Stimulated activated CD4-positive, alpha-beta T cell treated with anti-CD3 and anti-CD28 coated beads, Interleukin-15, amount 100 ng/mL, for 24 hours (primary cell): ENCODE measurements at places on chromosomes 4 and X.
A peak's percentile ranks its signal among the peaks of the same experiment; 100 is the strongest.

- no peak for DNase-seq
Measured at GRCh38 chr4:76600447-76600846, 165.4 kb downstream of the SHROOM3 start.

DNA sequence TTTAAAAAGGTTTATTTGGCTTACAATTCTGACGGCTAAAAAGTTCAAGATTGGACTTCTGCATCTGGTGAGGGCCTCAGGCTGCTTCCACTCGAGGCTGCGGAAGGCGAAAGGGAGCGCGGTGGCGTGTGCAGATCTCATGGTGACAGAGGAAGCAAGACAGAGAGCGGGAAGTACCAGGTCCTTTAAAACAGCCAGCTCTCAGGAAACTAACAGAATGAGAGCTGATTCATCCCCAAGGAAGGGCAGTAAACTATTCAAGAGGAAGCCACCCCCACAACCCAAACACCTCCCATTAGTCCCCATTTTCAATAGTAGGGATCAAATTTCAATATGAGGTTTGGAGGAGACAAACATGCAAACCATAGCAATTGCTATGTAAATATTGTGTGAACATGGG lies 2144.2 kb upstream of the AGA start:
- DNase-seq: no peak

GRCh38 chr4:155899891-155900290 lies 3.6 kb upstream of the TDO2 start:
- DNase-seq: no peak

GRCh38 chrX:130772776-130773143 lies 130.2 kb downstream of the ENOX2 start:
- DNase-seq: no peak

- DNase-seq: peak; percentile 27
Measured at GRCh38 chr4:173252024-173252935, 81.9 kb downstream of the HMGB2 start.

DNA sequence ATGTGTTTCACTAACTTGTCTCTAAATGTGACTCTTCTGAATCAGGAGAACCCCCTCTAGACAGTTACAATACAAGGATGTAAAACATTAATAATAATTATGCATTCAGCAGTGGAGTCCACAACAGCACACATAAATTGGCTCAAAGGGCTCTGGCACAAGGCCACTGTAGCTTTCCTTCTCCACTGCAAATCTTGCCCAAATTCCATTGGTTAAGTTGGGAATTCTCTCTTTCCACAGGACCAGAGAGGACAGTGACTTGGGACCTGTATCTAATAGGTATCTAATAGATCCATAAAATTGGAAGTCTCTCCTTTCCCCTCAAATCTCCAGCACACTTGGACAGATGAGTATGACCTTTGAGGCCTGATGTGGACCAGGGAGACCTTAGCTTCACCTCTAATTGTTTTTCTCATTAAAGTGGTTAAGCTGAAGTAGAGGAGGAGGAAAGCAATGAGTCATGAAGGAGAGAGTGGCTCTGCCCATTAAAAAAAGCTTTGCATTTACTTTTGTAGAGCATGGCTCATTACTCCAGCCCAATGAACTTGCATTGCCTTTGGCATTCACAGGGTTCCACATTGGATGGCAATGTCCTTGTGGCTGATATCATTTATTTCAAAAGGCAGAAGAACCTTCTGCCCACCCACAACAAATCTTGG lies 72.3 kb upstream of the SH3RF1 start:
- no peak for DNase-seq

GRCh38 chr4:140003876-140004548 lies 150.0 kb downstream of the MAML3 start:
- no peak for DNase-seq
